AML-193 (cell line): ENCODE measurements at places on chromosomes 5 and 9.

DNA sequence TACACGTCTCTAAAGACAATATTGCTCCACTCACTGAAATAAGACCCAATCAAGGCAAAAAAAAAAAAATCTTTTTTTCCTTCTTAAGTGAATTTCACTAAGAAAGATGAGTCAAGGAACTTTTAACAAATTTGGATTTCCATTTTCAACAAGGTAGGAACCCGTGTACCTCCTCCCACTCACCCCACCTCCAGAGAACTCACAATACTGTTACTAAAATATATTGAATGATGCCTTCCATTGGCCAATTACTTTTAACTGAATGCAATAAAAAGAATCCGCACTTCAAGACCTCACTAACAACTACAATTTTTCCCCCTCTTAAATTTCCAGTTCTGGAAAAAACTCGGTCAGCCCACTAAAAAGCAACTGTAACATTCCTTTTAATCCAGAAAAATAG lies 50.7 kb downstream of the FBXW11 start:
- DNase-seq = no peak

DNA sequence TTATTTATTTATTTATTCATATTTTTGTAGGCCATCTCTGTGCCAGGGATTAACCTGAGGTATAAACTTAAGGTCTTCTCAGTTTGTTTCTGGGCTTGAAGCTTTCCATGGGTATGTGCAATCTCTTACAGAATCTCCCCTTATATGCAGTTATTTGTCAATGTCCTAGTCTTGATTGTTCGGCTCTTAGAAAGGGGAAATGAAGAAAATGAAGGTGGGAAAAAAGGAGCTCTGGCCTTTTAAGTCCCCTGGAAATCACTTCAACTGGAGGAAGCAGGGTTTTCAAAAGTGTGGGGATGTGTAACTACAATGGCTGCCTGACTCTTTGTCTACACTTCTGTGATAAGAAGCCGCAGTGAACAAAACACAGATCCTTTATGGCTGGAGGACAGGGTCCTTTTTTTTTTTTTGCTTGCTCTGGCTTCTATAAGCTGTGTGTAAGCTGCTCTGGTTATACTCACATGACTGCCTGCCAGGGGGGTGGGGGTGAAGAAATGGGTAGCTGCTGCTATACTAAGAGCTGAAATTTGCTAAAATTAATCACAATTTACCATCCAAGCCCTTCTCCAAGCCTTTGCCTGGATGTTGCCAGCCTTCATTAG lies 33.7 kb downstream of the CENPP start:
- no peak for DNase-seq

DNA sequence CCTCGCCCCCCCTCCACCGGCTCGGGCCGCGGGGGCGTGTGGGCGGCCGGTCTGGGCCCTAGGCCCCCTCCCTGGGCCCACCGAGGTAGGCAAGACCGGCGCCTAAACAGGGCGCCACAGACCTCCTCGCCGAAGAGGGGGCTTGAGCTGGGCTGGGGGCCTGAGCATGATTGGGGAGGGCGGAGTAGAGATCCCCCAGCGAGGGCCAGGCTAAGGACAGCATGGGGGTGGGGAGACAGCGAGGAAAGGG lies 108.9 kb downstream of the PSD2 start:
- no peak for DNase-seq

GRCh38 chr5:35828082-35828598 lies 28.6 kb upstream of the IL7R start:
- no peak for DNase-seq
